ENCODE measurements at places on chromosomes 5 and 9. TPM values are rescaled to one million over a fixed set of nuclear protein-coding genes. Genes with fewer than 3 reads are reported as not detected.

GRCh38 chr9:122379340-122379739, 8.5 kb downstream of the PTGS1 start:
- peaks cover 3% of the 10 kb centered on the region for H3K27me3 ChIP-seq
- DNase-seq = peak; percentile 25
- no peaks in the 10 kb centered on the region for H3K36me3 ChIP-seq
- no peaks in the 10 kb centered on the region for H3K4me1 ChIP-seq
- no peak overlapping the region for H3K4me3 ChIP-seq
- H3K27ac ChIP-seq = no peak overlapping the region

Gene COL27A1
- total RNA-seq = 4.0 TPM

Gene TRAF1
- total RNA-seq = 124 TPM

DNA sequence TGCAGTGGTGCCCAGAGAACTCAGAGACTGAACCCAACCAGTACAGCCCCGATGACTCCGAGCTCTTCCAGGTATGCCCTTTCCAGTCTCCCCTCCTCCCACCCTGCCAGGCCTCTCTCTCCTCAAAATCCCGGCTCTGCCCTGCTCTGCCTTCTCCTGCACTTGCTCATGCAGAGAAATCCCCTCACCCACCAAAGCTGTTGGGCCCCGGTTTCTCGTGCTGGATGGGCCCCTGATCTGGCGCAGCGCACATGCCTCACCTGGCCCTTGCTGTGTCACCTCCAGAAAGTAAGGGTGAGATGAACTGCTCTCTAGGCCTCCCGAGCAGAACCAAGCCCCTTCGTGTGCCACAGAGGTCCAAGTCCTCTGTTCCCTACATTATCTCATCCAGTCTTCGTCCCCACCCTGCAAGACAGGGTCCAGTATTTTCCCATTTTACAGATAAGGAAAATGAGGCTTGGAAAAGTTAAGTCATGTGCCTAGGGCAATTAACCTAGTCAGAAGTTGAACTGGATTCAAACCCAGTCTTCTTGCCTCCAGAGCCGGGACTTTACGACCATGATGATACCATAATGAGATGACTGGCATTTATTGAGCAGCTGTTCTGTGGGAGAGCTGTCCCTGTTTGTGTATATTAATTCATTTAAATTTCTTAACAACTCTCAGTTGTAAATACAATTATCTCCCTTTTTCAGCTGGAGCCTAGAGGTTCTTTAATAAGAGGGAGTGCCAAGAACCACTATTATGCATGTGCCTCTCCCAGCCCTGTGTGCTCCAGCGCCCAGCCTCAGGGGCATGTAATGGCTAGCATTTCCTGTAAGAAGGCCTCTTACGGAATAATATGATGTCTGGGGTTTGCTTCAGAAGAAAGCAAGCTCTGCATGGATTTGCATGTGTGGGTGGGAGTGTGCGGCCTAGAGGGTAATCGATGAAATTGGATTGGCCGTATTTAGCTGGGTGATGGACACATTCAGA, 90.7 kb downstream of the PPARGC1B start:
- H3K27me3 ChIP-seq = no peaks in the 10 kb centered on the region
- DNase-seq = no peak
- no peak overlapping the region for H3K27ac ChIP-seq
- H3K4me1 ChIP-seq = no peaks in the 10 kb centered on the region

Gene PTPA
- 76.3 TPM for total RNA-seq

GRCh38 chr5:95697781-95698681, 15.2 kb upstream of the SPATA9 start:
- peaks cover 13% of the 10 kb centered on the region for H3K27me3 ChIP-seq
- no peak overlapping the region for H3K27ac ChIP-seq
- no peak overlapping the region for H3K4me3 ChIP-seq
- H3K36me3 ChIP-seq = no peaks in the 10 kb centered on the region
- no peaks in the 10 kb centered on the region for H3K4me1 ChIP-seq

Gene IL9
- 136 TPM for total RNA-seq

Gene TSLP
- total RNA-seq = 0.34 TPM

GRCh38 chr9:124754289-124754688, 16.8 kb downstream of the NR6A1 start:
- peaks cover 52% of the 10 kb centered on the region for H3K27me3 ChIP-seq
- peaks cover 15% of the 10 kb centered on the region for H3K4me1 ChIP-seq
- no peak overlapping the region for H3K27ac ChIP-seq
- no peaks in the 10 kb centered on the region for H3K36me3 ChIP-seq

Gene HAVCR2
- total RNA-seq = 23.2 TPM

Gene SLC1A1
- not detected for total RNA-seq

DNA sequence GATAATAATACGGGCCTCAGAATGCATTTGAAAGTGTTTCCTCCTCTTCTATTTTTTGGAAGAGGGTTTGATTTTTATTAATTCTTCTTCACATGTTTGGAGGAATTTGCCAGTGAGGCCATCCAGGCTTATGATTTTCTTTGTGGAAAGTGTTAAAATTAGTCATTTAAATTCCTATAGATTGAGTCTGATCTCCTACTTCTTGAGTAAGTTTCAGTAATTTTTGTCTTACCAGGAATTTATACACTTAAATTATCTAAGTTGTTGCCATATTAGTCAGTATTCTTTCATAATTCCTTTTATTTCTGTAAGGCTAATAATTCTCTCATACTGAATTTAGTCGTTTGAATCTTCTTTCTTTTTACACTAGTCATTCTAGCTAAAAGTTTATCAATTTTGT, 25.2 kb upstream of the HAPLN1 start:
- no peak overlapping the region for H3K4me3 ChIP-seq
- H3K36me3 ChIP-seq = no peaks in the 10 kb centered on the region
- H3K27me3 ChIP-seq = peaks cover 4% of the 10 kb centered on the region
- no peaks in the 10 kb centered on the region for H3K4me1 ChIP-seq
- no peak overlapping the region for H3K27ac ChIP-seq
- no peak for DNase-seq

Gene SOHLH1
- not detected for total RNA-seq

DNA sequence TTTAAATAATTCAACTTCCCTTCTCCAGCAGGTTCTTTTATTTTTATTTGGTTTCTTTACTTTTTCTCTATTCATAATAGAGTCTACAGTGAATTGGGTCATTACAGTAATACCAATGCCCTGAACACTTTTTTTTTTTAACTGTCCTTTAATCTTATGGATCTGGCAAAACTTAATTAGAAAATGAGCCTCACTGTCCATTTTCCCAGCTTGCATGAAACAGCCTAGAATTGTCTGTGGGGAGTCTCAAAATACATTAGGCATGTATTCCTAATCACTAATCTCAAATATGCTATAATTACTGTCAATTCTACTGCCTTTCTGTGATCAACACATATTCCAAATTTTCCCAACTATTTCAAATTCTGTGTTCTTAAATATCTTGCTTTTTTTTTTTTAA, 406.8 kb downstream of the ANXA1 start:
- no peaks in the 10 kb centered on the region for H3K4me1 ChIP-seq
- H3K36me3 ChIP-seq = no peaks in the 10 kb centered on the region
- no peak overlapping the region for H3K4me3 ChIP-seq
- H3K27ac ChIP-seq = no peak overlapping the region
- DNase-seq = no peak

DNA sequence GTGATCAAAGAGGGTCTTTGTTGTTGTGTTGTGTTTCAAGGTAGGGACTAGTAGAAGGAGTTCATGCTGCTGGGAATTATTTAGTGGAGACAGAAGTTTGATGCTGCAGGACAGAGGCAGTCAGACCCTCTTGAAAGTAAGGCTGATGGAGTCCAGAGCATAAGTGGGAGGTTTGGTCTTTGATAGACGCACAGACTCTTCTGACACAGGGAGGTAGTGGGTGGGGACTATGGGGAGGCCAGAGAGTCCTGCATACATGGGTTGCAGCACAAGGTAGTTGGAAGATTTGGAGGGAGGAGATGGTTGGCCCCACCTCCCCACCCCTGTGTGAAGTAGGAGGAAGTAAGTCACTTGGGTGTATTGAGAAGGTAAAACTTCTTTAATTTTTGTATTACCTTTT, 2.4 kb upstream of the CCDC112 start:
- no peaks in the 10 kb centered on the region for H3K36me3 ChIP-seq
- H3K4me1 ChIP-seq = peaks cover 7% of the 10 kb centered on the region
- H3K27me3 ChIP-seq = peaks cover 7% of the 10 kb centered on the region
- H3K4me3 ChIP-seq = no peak overlapping the region
- H3K27ac ChIP-seq = no peak overlapping the region
- DNase-seq = no peak

Gene C7
- total RNA-seq = not detected

Gene CSF1R
- total RNA-seq = 0.41 TPM

Gene DRD1
- total RNA-seq = not detected

DNA sequence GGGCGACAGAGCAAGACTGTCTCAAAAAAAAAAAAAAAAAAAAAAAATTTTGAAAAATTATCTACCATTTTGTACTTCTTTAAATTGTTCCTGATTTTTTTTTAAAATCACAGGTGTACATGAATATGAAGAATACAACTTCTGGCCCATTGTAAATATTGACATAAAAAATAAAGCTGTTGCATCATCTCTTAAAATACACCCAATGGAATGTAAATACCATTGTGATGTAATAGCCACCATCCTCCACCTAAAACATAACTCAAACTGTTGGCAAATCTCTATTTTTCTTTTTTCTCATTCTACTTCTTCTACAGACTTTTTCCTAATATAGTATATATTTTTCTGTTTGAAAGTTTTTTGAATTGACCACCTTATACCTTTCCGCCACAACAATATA, 61.0 kb upstream of the TEX48 start:
- DNase-seq = no peak
- peaks cover 26% of the 10 kb centered on the region for H3K4me1 ChIP-seq
- H3K27me3 ChIP-seq = no peaks in the 10 kb centered on the region
- H3K27ac ChIP-seq = no peak overlapping the region

Gene MARVELD2
- 0.40 TPM for total RNA-seq

DNA sequence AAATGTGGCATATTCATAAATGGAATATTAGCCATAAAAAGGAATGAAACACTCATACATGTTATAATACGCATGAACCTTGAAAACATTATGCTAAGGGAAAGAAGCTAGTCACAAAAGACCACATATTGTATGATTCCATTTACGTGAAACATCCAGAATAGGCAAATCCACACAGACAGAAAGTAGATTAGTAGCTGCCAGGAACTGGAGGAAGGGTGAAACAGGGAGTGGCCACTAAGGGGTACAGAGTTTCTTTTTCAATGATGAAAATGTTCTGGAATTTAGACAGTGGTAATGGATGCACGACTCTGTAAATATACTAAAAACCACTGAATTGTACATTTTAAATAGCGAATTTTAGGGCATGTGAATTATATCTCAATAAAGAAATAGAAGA, 39.4 kb downstream of the STRBP start:
- H3K27ac ChIP-seq = no peak overlapping the region
- no peak for DNase-seq
- no peaks in the 10 kb centered on the region for H3K27me3 ChIP-seq
- H3K4me1 ChIP-seq = peaks cover 28% of the 10 kb centered on the region
- H3K36me3 ChIP-seq = no peaks in the 10 kb centered on the region
